ENCODE measurements at places on chromosomes 13 and 19.

GRCh38 chr19:19651076-19651475 is 7.6 kb upstream of the GMIP start:
- DNase-seq = no peak

- DNase-seq = peak; percentile 27
These were observed 114.9 kb upstream of the TMTC4 start for GRCh38 chr13:100789481-100789880.

DNA sequence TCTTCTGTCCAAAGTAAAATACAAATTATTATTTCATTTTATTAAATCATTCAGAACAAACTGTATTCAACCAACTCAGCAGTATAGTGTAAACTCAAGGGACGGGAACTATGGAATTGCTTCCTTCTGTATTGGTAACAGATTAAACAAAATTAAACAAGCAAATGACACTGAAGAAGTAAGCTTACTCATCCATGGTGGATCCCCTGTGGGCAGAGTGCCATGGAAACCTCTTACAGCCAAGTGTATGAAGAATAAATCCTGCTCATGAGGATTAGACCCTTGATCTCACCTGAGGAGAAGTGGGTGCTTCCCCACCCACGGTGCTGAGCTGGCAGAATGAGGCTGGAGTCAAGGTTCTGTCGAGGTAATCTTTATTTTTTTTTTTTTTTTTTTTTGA is 18.0 kb upstream of the RFXAP start:
- no peak for DNase-seq

- DNase-seq = no peak
These were observed 809 bp downstream of the MYO1F start for GRCh38 chr19:8576273-8576993.

DNA sequence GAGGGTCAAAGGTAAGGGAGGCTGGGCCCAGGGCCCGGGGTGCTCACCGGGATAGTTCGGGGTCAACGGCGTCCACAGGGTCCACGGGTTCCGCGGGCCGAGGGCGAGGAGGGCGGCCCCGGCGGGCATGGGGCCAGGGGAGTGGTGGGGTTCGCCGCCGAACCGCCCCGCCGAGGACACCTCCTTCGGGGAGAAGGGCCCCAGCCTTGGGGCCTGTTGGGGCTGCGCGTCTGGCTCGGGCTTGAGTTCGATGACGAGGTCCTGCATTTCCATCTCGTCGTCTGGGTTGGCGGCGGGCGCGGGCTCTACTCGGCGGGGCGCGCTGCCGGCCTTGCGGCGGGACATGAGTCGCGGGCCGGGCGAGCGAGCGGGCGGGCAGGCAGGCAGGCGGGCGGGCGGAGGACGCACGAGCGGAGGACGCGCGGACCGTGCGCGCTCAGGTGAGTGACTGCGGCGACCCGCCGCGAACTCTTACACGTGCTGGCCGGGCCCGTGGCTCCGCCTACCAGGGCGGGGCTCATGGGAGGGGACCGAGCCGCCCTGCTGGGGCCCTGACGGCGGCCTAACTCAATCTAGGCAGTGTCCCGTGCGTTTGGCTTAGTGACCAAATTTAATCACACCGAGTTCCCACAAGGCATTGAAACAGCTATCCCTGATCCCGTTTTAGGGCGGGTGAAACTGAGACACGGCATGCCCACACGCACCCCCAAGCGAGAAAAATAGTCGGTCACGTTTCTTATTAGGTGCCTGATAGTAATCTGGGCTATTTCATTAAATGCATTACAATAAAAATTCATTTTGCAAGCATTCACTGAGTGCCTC is at the start of gene ZNF296:
TSS of gene ZNF296 (minus strand) at position 450 of the 822 bp plus-strand sequence. CDS start at position 345, 105 bp downstream.
- DNase-seq = no peak

GRCh38 chr13:113843864-113844556 is 19.9 kb downstream of the GAS6 start:
- DNase-seq = no peak

DNA sequence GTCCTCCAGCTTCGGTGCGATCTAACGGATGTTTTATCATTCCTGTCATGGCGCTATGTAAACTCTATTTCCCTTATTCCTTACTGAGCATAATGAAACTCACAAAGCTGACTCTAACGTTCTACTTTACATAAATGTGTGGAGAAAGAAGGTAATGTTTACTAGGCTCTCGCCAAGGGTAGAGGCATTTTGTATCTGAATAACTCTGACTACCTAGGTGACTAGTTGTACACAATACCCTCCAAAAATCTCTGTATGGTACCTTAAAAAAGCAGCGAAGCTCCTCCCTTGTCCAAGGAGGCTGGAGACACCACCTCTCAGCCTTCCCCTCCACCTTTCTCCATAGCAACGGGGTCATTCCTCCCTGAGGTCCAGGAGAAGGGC is 316 bp upstream of the ZNF530 start:
- DNase-seq = no peak

- no peak for DNase-seq
These were observed 259.7 kb downstream of the FGF9 start for GRCh38 chr13:21930536-21930935.

- DNase-seq = no peak
These were observed at the start of gene TMEM238 for GRCh38 chr19:55384131-55384919. TSS of gene TMEM238 (minus strand) at chr19:55384292. CDS start at chr19:55384259, 33 bp downstream.

- DNase-seq = no peak
These were observed 61.2 kb downstream of the RFC3 start for GRCh38 chr13:33879118-33879517.

- DNase-seq = no peak
These were observed 6.9 kb downstream of the S1PR5 start for GRCh38 chr19:10510301-10510802.

- DNase-seq = no peak
These were observed 2.8 kb downstream of the ACP5 start for GRCh38 chr19:11574689-11575088.

GRCh38 chr13:110648848-110649421 is 33.6 kb downstream of the NAXD start:
- DNase-seq = no peak

- no peak for DNase-seq
These were observed 1.0 kb downstream of the IFT88 start for GRCh38 chr13:20567881-20568528.

- DNase-seq = no peak
These were observed 259.4 kb downstream of the DACH1 start for GRCh38 chr13:71607575-71607974.

DNA sequence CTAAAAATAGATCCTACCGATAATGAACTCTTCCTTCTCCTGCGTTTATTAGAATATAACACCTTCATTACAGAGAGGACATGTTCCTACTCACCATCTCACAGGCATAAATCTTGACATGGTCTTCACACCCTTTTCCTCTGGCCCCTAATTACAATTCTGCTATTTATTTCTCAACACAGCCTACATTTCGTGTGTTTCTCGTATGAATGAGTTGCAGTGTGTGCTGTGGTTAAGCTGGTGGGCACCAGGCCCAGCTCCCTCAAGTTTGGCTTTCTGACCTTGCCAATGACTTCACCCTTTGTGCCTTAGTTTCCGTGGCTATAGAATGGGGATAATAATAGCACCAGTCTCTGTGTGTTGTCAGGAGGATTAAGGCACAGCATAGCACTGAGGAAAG is 12.3 kb upstream of the KATNAL1 start:
- DNase-seq = no peak

GRCh38 chr13:76852986-76853385 is 33.2 kb downstream of the KCTD12 start:
- no peak for DNase-seq

DNA sequence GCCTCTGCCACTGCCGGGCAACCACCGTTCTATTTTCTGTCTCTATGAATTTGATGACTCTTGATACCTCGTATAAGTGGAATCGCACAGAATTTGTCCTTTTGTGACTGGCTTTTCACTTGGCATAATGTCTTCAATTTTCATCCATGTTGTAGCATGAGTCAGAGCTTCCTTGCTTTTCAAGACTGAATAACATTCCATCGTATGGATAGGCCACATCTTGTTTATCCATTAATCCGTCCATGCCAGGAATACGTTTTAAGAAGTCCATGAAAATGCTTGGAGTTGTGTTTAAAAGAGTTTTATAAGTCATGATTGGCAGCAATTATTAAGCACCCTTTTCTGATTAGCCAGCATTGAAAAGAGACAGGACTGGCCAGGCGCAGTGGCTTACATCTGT is 53.6 kb upstream of the CLDN10 start:
- no peak for DNase-seq

GRCh38 chr19:37979547-37980082 is 72.6 kb downstream of the SIPA1L3 start:
- no peak for DNase-seq

- no peak for DNase-seq
These were observed 83.7 kb upstream of the OBI1 start for GRCh38 chr13:78742659-78743058.

GRCh38 chr13:33629605-33630360 is 188.2 kb upstream of the RFC3 start:
- no peak for DNase-seq

DNA sequence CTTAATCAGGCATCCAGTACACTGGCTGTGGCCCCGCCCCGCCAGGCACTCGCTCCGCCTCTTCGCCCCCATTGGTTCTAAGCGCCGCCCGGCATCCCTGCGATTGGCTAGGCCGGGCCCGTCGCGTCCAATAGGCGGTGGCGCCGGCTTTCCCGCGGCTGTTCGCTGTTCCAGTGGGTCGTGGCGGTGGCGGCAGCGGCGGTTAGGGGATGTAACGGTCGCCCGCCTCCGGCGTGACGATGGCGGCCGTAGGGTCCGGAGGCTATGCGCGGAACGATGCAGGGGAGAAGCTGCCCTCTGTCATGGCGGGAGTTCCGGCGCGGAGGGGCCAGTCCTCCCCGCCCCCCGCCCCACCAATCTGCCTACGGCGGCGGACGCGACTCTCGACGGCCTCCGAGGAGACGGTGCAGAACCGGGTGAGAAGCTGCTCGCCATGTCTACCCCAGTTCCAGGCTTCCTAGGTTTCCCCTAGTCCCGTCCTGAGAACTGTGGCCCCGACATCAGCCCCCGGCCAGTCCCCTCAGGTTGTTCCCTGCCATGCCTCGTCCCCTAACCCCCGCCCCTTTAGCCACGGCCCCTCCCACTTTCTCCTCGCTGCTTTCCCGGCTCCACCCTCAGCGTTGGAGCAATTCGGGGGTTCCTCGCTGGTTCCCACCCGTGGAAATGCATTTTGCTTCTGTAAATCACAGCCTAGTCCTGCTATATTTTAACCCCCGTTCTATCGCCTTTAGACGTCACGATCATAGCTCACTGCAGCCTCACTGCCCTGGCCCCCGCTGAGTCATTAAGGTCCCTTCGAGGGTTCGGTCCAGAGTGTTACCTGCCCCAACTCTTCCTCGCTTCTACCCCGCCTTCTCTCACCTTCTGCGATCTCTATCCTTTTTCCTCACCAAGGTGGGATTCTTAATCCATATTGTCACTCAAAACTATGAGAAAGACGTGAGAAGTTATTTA is at the start of gene WDR62:
TSS of gene WDR62 (plus strand) at position 165 of the 954 bp plus-strand sequence. CDS start at position 240, 75 bp downstream.
- DNase-seq = peak; percentile 95

GRCh38 chr13:94312511-94313216 is 166.8 kb downstream of the DCT start:
- no peak for DNase-seq

GRCh38 chr13:92806215-92806614 is 420.4 kb upstream of the GPC6 start:
- DNase-seq = no peak

- DNase-seq = no peak
These were observed 1.9 kb downstream of the JSRP1 start for GRCh38 chr19:2254064-2254872.

DNA sequence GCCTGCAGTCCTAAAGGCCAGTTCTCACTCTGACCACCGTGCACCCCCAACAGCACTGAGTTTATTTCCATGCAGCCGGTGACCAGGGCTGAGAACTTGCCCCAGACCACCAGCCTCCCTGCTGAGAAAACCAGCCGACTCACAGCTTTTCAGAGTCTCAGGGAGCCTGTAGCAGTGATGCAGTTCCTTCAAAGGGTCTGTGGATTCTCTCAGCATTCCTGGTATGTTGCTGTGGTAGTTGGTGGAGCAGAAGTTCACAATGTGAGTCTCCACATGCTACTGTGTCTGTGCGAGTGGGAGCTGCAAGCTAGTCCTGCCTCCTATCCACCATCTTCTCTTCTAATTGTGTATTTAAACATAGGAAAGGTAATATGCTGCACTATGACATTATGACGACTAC is 254.9 kb upstream of the KLF12 start:
- DNase-seq = no peak

DNA sequence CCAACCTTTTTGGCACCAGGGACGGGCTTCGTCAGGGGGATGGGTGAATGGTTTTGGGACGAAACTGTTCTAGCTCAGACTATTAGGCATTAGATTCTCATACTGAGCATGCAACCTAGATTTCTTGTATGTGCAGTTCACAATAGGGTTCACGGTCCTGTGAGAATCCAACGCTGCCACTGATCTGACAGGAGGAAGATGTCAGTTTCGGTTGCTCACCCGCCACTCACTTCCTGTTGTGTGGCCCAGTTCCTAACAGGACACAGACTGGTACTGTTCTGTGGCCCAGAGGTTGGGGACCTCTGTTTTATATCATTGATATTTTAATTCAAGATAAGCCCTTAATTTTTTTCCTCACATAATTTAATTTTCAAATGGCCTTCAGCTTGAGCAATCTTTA is 26.7 kb upstream of the TDRD3 start:
- no peak for DNase-seq

DNA sequence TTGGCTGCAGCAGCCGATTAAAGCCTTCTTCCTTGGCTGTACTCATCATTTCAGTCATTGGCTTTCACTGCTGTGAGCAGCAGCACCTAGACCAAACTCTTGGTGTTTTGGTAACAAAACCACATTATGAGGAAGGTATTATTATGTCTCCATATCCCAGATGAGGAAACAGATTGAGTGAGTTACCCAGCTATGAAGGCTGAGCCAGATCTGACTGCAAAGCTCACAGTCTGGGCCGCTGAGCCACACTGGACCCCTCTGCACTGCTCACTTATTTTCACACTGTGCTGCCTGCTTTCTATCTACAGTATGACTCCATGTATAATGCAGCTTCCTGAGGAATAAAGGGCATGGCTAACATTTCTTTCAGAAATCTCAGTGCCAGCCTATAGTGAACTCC is 24.5 kb downstream of the CRYL1 start:
- no peak for DNase-seq

DNA sequence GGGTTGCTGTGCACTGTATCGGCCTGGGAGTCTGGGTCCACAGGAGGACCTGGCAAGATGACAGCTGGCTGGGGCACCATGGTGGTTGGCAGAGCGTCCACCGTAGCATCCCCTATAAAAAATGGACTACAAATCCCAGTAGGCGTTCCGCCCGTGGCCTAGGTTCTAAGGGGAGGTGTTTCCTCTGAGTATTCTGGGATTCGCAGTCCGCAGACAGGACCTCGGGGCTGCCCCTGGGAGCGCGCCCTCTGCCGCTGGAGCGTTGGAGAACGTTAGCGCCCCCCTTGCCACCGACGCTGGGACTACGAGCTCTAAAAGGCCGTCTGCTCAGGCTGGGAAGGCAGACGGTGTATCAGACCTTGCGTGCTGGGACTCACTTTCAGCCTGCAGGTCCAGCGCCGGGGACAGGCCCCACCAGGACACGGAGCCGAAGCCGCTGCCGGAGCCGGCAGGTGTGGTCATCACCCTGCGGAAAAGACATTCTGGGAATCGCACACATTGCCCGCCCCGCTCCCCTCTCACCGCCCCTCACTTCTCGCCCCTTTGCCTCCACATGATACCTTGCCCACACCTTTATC is 372 bp downstream of the DNAAF3 start:
- no peak for DNase-seq

GRCh38 chr19:43534816-43535761 is 2.1 kb downstream of the ZNF575 start:
- peak; percentile 29 for DNase-seq
